Pons (tissue), 1 donor: ENCODE measurements at places on chromosomes 2 and 18.

- no peak for DNase-seq
Observed at GRCh38 chr2:175363699-175364098, 182.2 kb upstream of the ATP5MC3 start.

DNA sequence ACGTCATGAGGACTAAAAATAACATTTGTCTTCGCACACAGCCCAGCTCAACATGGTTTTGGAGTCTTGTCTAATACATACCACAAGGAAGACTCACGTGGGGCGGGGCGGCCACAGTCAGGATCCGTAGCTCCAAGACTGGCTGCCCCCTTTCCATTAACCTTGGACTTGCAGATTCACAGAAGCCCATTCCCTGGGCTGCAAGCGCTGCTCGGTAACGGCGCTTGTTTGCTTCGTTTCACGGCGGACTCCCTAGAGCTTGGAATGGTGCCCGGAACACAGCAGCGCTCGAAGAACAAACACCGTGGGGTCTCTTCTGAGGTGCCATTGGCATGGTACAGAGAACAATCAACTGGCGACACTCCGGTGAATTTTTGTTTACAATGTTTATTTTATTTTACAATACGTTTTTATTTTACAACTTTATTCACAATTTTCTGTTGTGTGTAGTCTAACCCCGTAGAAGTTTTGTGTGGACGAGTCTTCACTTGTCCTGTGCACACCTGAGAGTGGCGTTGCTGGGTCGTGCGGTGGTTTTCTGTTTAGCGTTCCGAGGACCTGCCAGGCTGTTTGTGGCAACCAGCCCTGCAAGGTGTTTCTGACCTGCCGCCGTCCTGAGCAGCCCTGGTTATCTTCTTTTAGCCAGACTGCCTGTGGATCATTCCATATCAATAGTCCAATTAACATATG lies 126.5 kb downstream of the GALR1 start:
- no peak for DNase-seq

DNA sequence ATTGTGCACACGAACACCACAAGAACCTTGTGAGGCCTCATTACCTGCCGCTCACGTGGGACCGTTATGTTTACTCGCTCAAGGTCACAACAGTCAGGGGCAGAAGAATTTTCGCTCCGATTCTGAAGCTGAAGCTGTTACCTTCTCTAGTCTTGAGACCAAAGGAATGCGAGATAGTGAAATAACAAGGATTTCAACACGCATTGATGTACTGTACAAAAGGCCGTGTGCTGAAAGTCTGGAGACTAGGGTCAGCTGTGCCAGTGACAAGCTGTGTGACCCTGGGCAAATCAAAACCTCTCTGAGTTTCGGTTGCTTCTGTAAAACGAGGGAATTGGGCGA lies 583 bp downstream of the NEMP2 start:
- peak; percentile 53 for DNase-seq

DNA sequence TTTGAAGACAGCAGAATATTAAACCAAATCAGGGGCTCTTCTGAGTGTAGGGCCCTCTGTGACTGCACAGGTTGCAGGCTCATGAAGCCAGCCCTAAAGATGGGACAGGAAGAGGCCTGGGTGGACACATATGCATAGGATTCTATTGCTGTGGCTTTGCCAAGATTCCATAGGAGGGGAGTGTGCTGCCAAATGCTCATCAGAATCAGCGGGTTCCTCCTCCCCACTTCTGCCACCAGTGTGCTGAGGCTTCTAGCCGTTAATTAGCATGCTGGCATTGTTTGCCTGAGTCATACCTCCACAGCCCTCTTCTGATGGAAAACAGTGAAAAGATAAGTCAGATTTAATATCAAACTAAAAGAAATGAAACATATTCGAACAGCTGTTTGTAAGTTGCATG lies 103.9 kb upstream of the TMEFF2 start:
- no peak for DNase-seq

DNA sequence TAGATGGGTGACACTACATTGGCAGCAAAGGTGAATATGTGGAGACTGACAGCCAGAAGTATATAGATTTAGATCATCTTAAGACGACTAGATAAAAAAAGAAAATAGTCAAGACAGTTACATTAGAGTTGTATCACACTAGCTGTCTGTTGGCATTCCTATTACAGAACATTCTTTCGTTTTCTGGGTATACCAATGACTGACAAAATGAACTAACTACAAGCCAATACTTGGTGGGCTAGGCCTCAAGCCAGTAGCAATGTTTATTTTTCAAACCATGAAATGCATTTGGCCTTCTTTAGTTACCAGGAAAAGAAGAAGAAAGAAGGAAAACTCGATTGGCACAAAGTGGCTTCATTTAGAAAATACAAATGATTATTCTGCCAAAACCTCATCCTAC lies 944.9 kb upstream of the ZEB2 start:
- DNase-seq: no peak
